H7 (cell line): ENCODE measurements at places on chromosomes 7 and 10. TPM values are rescaled to one million over a fixed set of nuclear protein-coding genes. Genes with fewer than 3 reads are reported as not detected.

The BLVRA gene
- 18.1 and 23.9 TPM in 2 replicates for total RNA-seq

- no peak for DNase-seq
These were observed 37.7 kb downstream of the PRSS2 start for GRCh38 chr7:142808461-142808801.

DNA sequence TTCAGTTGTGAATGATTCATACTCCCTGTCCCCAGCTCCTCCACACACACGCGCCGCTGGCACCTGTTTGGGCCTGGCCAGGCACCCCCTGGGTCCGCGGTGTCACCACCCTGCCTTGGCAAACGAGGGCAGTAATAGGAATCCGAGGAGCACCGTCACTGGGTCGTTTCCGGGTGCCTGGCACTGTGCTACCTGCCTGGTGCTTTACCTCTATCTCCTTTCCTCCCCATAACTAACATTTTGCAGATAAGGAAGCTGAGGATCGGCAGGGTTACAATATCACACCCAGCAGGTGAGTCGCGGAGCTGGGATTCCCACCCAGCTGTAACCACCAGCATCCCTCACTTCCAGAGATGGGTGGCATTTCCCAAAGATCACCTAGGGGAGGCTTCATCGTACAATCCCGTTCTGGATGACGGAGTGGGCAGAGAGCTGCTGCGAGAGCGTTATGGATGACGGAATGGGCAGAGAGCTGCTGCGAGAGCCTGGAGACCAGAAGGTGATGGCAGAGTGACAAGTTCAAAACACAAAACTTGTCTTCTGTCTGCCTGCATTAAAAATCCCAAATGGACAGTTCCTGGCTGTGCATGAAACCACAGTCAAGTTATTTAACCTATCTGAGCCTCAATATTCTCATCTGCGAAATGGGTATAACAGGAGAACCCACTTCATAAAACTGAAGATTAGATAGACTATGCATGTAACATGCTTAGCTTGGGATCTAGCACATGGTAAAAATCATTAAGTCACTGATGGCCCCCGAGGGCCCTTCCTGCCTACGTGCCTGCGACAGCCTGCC is 1.1 kb upstream of the HSPA12A start:
- peak; percentile 45 for DNase-seq

DNA sequence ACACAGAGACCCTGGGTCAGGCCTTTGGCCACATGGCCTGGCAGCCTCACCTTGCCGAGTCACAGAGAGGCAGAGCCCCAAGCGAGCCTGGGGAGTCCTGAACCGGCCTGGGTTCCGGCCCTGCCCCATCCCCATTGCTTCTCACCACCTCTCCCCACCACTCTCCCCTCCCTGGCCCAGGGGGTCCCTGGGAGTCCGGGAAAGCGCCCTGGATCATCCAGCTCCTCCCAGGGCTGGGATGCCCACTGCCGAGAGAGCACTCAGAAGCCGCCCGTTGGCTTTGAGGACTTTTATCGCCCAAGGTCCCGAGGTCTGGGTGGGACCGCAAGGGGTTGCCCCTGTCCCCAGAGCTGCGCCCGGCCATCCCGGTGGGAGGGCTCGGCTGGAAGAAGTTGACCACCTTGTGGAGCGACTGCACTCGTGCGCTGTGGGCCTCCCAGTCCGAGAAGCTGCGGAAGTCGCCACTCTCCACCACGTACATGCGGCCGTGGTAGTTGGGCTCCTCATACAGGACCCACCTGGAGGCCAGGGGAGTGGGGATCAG is 8.1 kb downstream of the CRYGN start:
- peak; percentile 65 for DNase-seq

GRCh38 chr7:18140943-18141342 is 113.3 kb upstream of the PRPS1L1 start:
- no peak for DNase-seq

DNA sequence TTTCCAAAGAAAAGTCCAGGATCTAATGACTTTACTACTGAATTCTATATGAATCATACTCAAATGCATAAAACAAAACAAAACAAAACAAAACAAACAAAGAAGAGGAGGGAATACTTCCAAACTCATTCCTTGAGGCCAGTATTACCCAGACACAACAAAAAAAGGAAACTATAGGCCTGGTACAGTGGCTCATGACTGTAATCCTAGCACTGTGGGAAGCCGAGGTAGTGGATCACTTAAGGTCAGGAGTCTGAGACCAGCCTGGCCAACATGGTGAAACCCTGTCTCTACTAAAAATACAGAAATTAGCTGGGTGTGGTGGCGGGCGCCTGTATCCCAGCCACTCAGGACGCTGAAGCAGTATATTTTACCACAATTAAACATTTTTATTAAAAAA is 114.6 kb downstream of the NRBF2 start:
- no peak for DNase-seq

- no peak for DNase-seq
These were observed 271.2 kb downstream of the DIP2C start for GRCh38 chr10:418226-418625.

DNA sequence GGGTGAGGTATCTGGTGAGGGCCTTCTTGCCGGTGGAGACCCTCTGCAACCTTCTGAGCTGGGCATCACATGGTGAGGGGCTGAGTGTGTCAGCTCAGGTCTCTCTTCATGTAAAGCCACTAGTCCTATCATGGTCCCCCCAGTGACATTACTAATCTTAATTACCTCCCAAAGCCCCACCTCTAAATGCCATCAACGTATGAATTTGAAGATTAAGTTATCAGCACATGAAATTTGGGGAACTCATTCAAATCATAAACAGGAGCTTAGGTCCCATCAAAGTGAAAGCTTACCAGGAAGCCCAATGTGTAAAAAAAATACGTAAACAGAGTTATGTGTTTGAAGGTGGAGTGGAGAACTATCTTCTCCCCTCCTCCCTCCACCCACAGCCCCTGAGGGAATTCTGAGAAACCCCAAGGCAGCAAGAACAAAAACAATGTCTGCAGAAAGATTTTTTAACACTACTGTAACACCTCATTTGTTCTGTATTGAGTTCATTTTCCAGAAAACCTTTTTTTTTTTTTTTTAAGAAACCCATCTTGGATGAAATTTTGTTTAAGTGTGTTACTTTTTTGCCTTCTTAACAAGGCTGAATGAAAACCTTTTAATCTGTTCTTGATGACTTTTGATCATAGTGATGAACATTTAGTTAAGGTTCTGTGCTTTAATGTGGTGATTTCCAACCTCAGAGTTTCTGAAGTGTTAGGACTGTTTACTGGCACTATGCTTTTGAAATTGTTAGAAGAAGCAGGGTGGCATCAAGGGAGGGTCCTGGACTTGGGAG is 19.1 kb upstream of the PCGF5 start:
- DNase-seq = no peak

DNA sequence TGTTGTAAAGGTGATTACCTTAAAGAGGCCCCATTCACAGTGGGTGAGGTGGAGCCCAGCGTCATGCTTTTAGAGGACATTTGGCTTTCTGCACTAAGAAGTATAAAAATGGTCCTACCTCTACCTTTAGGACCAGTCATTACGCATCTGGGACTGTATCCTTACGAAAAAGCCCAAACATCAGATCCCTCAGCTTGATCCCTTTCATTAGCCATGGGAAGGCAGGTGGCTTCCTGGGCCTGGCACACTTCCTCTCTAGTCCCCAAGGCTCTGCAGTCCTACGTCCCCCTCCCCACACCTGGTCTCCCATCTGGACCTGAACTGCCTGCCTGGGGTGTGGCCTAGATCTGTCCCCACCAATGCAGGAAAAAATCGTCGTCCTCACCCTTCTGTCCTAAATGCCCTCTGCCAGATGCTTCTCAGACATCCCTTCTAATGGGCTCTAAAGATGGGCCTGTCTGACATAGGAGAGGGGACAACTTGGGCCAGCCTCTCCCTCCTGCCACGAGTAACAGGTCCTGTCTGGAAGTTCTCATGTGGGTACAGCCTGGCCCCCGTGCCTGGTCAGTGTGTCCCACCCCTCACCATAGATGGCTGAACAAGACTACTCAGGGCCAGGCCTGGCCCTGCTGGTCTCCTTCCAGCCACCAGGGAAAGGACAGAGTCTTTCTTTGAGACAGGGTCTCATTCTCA is 11.8 kb upstream of the SLC18A3 start:
- peak; percentile 10 for DNase-seq

- no peak for DNase-seq
These were observed 84.9 kb downstream of the CCDC3 start for GRCh38 chr10:12916587-12916986.
